ENCODE measurements at places on chromosomes 12 and 14. TPM values are rescaled to one million over a fixed set of nuclear protein-coding genes. Genes with fewer than 3 reads are reported as not detected.

DNA sequence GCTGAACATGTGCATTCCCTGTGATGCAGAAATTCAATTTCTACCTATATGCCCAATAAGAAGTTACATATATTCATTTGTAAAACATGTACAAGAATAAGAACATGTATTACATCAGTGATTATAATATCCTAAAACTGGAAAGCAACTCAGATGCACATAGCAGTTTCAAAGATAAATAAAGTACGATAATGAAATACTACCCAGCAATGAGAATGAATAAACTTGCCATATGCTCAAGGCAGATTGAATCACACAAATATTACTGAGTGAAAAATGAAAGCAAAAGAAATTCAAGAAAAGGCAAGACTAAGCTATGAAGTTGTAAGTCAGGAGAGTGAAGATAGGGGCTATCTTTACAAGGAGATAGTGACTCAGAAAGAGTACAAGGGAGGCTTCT is 345.3 kb upstream of the OR4E1 start:
- H3K27ac ChIP-seq, result no peak overlapping the region
- DNase-seq, result no peak
- no peaks in the 10 kb centered on the region for H3K27me3 ChIP-seq
- H3K4me3 ChIP-seq, result no peak overlapping the region
- H3K36me3 ChIP-seq, result no peaks in the 10 kb centered on the region

DNA sequence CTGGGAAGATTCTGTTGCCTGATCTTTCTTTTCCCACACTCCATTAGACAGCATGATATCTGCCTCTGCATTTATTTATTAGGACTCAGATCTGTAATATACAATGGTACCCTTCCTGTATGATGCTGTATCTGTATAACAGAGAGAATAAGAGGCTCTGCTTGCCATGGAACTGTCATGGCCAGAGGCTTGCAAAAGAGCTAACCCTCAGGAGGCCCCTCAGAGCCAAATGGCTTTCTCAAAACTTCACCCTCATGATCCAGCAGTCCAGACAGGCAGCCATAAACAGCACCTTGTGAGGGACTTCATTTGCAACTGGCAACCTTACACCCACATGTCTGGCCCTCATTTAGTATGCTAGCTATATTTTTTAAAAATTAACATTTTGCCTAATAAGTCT is 57.6 kb downstream of the TMEM30B start:
- H3K4me3 ChIP-seq, result no peak overlapping the region
- no peaks in the 10 kb centered on the region for H3K4me1 ChIP-seq

DNA sequence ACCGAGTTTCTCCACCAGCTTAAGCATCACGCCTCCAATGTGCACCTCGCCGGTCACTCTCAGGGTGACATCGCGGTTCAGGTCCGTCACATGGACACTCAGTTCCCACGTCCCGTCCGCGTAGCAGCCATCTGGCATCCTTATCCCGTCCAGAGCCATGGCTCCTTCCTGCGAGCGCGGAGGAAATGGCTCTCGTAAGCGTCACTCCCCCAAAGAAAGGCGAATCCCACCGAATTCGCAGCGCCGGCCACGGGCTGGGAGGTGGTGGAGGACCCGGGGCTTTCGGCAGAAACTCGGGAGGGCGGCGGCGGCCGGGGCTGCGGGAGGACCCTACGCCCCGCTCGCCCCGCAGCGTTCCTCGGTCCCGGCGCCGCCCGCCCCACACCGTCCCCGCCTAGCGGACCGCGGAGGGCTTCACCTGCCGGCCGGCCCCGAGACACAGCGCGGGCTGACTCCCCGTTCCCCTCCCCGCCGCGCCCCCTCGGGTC is 396 bp downstream of the FERMT2 start:
- peak; percentile 88 for DNase-seq
- H3K36me3 ChIP-seq, result no peaks in the 10 kb centered on the region
- H3K27ac ChIP-seq, result peak overlapping the region; percentile 99

GRCh38 chr14:94366146-94366915 is 22.1 kb downstream of the SERPINA1 start:
- no peak within 1 kb of the TSS for H3K4me3 ChIP-seq
- no peak within 1 kb of the TSS for H3K27ac ChIP-seq
- no peaks in the 10 kb centered on the region for H3K27me3 ChIP-seq

DNA sequence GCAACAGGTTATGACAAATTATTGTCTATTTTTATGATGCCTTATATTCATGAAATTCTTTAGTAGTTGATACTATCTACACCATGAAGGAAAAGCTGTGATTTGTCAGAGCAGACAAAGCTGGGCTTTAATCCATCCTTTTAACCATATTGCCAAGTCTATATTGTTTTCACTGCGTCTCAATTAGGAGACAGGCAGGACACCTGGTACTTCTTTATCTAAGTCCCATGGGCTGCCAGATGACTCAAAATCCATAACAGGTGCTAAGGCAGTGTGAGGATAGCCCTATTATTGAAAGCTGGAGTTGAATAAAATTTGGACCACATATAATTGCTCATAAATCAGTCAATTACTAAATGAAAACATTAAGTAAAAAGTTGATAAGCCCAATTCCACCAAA is 22.6 kb downstream of the INSM2 start:
- no peak for DNase-seq
- H3K4me3 ChIP-seq, result no peak overlapping the region
- H3K36me3 ChIP-seq, result no peaks in the 10 kb centered on the region
- no peak overlapping the region for H3K27ac ChIP-seq
- H3K4me1 ChIP-seq, result no peaks in the 10 kb centered on the region

GRCh38 chr14:65019944-65020566 is 33.4 kb downstream of the FNTB start:
- H3K27me3 ChIP-seq, result no peaks in the 10 kb centered on the region
- no peak for DNase-seq
- no peak overlapping the region for H3K4me3 ChIP-seq
- H3K27ac ChIP-seq, result no peak overlapping the region

DNA sequence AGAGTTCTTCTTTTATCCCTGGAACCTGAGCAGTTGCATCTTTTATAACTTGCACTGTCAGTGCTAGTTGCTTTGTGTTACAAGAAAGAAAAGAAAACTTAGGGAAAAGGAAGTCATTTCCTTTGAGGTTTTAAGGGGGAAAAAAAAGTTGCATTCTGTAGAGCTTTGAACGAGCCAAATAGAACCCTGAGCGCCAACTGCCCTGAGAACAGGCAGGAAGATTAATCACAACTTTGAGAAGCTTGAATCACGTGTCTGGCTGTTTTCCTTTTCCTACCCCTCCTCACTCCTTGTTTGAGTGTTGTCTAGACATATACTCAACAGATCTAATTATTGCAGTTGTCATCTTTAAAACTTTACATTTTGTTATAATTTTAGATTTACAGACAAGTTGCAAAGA is 12.5 kb downstream of the PCNX1 start:
- peaks cover 51% of the 10 kb centered on the region for H3K4me1 ChIP-seq
- no peak for DNase-seq
- H3K36me3 ChIP-seq, result no peaks in the 10 kb centered on the region
- H3K27me3 ChIP-seq, result no peaks in the 10 kb centered on the region

- H3K27me3 ChIP-seq, result no peaks in the 10 kb centered on the region
- no peak overlapping the region for H3K4me3 ChIP-seq
- no peak overlapping the region for H3K27ac ChIP-seq
- no peaks in the 10 kb centered on the region for H3K36me3 ChIP-seq
- H3K4me1 ChIP-seq, result peaks cover 12% of the 10 kb centered on the region
Measured at GRCh38 chr14:52399921-52400595, 85.9 kb downstream of the PTGER2 start.

DNA sequence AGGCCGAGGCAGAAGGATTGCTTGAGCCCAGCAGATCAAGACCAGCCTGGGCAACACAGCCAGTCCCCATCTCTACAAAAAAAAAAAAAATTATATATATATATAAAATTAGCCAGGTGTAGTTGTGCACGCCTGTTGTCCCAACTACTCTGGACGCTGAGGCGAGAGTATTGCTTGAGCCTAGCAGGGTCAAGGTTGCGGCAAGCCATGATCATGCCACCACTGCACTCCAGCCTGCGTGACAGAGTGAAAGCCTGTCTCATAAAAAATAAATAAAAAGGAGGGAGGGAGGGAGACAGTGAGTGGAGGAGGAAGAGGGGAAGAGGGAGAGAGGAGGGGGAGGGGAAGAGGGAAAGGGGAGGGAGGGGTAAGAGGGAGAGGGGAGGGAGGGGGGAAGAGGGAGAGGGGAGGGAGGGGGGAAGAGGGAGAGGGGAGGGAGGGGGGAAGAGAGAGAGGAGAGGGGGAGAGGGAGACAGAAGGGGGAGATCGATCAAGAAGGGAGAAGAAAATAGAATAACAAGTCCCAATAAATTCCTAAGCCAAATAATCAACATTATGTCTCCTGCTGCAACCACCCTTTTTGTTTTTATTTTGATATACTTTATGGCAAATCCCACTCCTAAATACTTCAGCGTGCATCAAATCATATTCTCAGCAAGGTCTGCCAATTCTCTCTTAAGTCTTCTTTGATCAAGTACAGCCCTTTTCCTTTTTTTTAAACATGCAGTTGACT is 163.9 kb downstream of the MED13L start:
- no peak overlapping the region for H3K4me3 ChIP-seq
- H3K27ac ChIP-seq, result no peak overlapping the region
- DNase-seq, result no peak
- H3K27me3 ChIP-seq, result no peaks in the 10 kb centered on the region
- no peaks in the 10 kb centered on the region for H3K36me3 ChIP-seq

GRCh38 chr12:40104461-40105264 is 1.2 kb downstream of the SLC2A13 start:
- H3K27me3 ChIP-seq, result no peaks in the 10 kb centered on the region
- H3K4me3 ChIP-seq, result peak overlapping the region; percentile 90
- peaks cover 28% of the 10 kb centered on the region for H3K4me1 ChIP-seq
- peak overlapping the region; percentile 83 for H3K27ac ChIP-seq
- peak; percentile 74 for DNase-seq
- H3K36me3 ChIP-seq, result no peaks in the 10 kb centered on the region

DNA sequence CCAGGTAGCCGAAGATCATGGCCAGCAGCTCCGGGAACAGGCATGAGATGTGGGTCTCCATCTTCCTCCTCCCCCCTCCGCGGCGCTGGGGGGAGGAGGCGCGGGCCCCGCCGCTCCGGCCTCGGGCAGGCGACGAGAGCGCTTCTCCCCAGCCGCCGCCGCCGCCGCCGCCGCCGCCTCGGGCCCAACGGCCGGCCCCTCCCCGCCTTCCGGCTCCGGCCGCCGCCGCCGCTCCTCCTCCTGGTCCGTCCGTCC is 448 bp downstream of the FBXL14 start:
- H3K36me3 ChIP-seq, result no peaks in the 10 kb centered on the region
- no peaks in the 10 kb centered on the region for H3K4me1 ChIP-seq
- DNase-seq, result no peak
- peak overlapping the region; percentile 98 for H3K27ac ChIP-seq

GRCh38 chr14:32545095-32545494 is 216.0 kb downstream of the AKAP6 start:
- H3K27ac ChIP-seq, result no peak overlapping the region
- H3K4me3 ChIP-seq, result no peak overlapping the region
- no peaks in the 10 kb centered on the region for H3K36me3 ChIP-seq
- no peaks in the 10 kb centered on the region for H3K4me1 ChIP-seq

- no peaks in the 10 kb centered on the region for H3K27me3 ChIP-seq
- no peak overlapping the region for H3K4me3 ChIP-seq
- no peak for DNase-seq
- H3K36me3 ChIP-seq, result no peaks in the 10 kb centered on the region
- no peak overlapping the region for H3K27ac ChIP-seq
- no peaks in the 10 kb centered on the region for H3K4me1 ChIP-seq
Measured at GRCh38 chr14:56905282-56905681, 95.0 kb upstream of the OTX2 start.

GRCh38 chr12:116194935-116195431 is 82.5 kb downstream of the MED13L start:
- no peak for DNase-seq
- H3K27me3 ChIP-seq, result no peaks in the 10 kb centered on the region
- H3K36me3 ChIP-seq, result no peaks in the 10 kb centered on the region

DNA sequence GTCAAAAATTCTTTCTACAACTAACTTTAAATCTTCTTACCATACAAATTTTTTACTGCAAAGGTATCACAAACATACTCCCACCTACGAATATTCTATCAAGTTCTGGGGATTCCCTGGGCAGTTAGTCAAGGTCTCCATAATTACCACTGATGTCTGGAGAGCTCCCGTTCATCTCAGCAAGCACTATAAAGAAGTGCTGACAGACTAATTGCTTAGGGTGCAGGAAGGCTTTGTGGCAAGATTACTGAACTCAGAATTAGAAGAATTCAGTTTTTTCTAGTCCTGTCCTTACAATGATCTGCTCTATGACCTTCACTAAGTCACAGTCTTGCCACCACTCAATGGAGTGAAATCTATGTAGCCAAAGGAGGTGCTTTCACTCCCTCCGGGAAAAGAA is 61.5 kb downstream of the DUSP16 start:
- H3K4me1 ChIP-seq, result peaks cover 8% of the 10 kb centered on the region
- H3K27me3 ChIP-seq, result no peaks in the 10 kb centered on the region
- no peak overlapping the region for H3K4me3 ChIP-seq
- DNase-seq, result no peak
- H3K27ac ChIP-seq, result no peak overlapping the region

DNA sequence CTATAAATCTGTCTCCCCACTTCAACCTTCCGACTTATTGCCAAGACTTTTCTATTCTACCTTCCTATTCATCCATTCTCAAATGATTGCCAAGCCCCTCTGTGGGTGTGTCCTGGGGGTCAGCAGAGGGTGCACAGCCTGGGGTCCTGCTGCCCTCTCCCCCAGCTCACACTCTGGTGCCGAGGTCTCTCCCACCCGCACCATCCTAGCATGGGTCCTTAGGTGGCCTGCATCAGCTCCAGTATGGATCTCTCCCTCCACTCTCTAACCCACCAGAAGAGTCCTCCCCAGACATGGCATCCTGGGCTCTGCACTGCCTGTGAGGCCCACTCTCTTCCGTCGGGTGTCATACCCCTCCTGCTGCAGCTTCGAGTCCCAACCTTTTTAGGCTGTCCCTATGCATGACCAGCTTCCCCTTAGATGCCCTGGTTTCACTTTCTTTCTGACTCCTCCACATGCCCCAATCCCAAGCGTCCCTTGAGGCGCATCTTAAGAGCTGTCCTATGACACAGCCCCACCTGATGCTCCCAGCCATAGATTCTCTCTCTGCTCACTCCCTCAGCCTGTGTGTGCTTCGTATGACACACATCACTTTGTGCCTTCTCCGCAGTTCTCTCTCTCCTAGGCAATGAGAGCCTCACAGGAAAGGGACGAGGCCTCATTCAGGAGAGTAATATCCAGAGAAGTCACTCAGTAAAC is 43.9 kb downstream of the GIT2 start:
- no peak overlapping the region for H3K4me3 ChIP-seq
- H3K27ac ChIP-seq, result peak overlapping the region; percentile 73
- H3K27me3 ChIP-seq, result no peaks in the 10 kb centered on the region

The ADAM21 gene
- 0.27 TPM for total RNA-seq

The HRK gene
- total RNA-seq, result not detected

The IQSEC3 gene
- 1.1 TPM for total RNA-seq

The CLEC1B gene
- not detected for total RNA-seq

The DACT1 gene
- total RNA-seq, result 16.1 TPM

The AGAP2 gene
- total RNA-seq, result 0.82 TPM

The RPGRIP1 gene
- 0.27 TPM for total RNA-seq

The LRTM2 gene
- not detected for total RNA-seq

The RHEBL1 gene
- not detected for total RNA-seq

The POTEM gene
- not detected for total RNA-seq

The PRKAG1 gene
- 66.5 TPM for total RNA-seq

The SLC10A1 gene
- not detected for total RNA-seq

The CCDC196 gene
- total RNA-seq, result not detected

Data from sigmoid colon (tissue), 7 donors.